PC-9 (cell line): ENCODE measurements at places on chromosomes 6 and 20. TPM values are rescaled to one million over a fixed set of nuclear protein-coding genes. Genes with fewer than 3 reads are reported as not detected.
A peak's percentile ranks its signal among the peaks of the same experiment; 100 is the strongest.

GRCh38 chr6:125363824-125364165 lies 62.0 kb upstream of the HDDC2 start:
- no peak for DNase-seq

DNA sequence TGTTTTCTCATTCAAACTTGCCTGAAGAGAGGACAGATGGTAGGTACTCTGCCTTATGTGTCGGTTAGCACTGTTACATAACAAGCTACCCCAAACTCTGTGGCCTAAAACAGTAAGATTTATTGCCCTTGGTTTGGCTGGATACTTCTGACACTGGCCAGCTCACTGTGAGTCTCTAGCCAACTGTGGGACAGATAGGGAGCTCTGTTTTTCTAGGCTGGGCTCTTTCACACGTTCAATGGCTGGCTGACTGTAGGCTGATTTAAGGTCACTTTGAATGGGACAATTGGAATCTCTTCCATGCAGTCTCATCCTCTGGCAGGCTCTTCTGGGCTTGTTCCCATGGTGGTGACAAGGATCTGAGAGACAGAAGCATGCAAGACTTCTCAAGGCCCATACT lies 39.4 kb upstream of the JAG1 start:
- DNase-seq, result no peak

DNA sequence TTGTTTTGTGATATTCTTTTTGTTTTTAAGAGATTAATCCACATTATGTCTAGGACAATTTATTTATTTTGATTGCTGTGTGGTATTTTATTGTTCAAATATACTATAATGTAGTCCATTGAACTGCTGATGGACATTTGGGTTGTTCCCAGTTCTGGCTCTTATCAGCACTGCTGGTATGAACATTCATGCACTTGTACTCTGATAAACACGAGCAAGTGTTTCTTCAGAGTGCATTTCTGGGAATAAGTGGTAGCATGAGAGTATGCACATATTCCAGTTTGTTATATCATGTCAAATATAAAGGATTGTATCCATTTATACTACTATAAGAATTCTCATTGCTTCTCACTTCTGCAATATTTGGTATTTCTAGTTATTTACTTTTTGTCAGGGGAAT lies 7.1 kb downstream of the CALHM6 start:
- no peak for DNase-seq

DNA sequence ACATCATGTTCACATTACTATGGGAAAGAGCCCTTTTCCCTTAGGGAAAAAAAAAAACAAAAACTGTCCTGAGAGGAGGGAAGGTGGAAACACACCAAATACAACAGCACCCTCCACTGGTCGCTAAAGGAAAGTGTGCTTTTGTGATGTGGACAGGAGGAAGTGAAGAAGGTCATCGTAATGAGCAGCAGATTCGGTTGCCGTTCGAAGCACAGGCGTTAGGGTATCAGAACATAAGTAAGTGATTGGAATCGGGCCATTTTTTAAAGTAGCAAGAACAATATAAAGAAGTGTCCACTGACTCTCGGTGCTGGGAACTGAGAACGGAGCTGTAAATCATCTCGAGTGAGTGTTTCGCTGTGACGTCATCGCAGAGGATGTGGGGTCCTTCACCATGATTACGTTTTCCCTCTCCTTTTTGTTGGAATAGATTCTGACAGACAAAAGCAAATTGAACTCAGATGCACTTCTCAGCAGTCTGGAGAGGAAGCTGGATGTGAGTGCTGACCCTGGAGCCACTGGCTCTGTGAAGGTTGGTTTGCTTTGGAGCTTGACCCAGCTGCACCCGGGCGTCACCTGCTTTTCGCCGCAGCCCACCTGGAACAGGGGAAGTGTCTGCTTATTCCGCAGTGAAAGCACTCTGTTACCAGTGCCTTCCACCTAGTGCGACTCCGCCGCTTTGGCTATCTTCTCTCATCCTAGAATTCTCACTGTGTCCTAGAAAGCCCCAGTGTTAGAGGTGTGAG lies 203.6 kb upstream of the GMDS start:
- peak; percentile 59 for DNase-seq

- DNase-seq, result no peak
These were observed 239.8 kb downstream of the CDC5L start for GRCh38 chr6:44627091-44627882.

DNA sequence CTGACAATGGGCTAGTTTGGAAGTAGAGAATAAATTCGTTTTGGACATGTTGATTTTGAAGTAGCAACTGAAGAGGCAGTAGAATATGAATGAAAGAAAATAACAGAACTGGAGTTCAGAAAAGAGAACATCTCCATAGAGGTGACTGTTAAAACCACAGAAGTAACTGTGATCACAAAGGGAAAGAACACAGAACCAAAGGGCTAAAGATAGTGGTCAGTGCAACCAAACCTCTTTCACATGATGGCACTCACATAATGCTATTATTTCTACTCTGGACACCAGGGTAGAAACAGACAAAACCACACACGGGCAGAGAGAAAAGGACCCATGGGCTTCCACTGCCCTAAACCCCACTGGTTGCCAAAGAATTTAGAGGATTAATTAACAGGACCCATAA lies 58.5 kb downstream of the CDK19 start:
- DNase-seq, result no peak

GRCh38 chr6:166097914-166098522 lies 69.6 kb downstream of the TBXT start:
- no peak for DNase-seq

GRCh38 chr20:54207053-54207742 lies 689 bp upstream of the PFDN4 start:
- DNase-seq, result no peak

DNA sequence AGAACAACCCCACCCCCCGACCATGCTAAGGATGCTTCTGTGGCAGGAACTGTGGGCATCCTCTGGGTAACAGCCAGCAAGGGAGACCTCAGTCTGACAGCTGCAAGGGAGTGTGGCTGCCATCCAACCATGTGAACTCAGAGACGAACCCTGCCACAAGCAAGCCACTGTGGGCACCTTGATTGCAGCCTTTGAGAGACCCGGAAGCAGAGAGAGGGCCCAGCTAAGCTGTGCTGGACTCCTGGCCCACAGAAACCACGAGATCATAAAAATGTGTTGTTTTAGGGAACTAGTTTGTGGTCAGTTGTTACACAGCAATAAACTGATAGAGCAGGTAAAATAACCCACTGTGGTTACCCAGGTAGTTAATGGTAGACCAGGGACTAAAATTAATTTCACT lies 414.6 kb downstream of the CDH26 start:
- no peak for DNase-seq

- no peak for DNase-seq
These were observed 58.4 kb upstream of the ARMH2 start for GRCh38 chr6:24856901-24857670.

DNA sequence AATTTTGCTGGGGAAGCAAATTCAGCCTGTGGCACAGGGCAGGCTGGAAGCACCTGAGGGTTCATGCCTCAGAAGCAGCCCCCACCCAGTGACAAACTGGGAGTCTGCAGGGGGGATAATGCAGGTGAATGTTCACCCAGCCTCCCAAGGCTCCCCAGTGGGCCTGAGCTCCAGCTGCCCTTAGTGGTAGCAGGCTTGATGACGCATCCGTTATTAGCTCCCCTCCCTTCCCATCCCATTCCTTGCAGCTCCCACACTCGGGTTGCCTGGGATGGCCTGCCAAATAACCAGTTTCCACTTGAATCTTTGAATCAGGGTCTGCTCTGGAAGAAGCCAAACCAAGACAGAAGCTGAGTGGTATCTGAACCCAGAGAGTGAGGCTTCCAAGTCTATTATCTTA lies 15.8 kb downstream of the KCNK15 start:
- no peak for DNase-seq

GRCh38 chr6:68697394-68697793 lies 62.3 kb downstream of the ADGRB3 start:
- DNase-seq, result no peak

- DNase-seq, result peak; percentile 87
These were observed 15.7 kb downstream of the HMGN4 start for GRCh38 chr6:26553635-26554446.

DNA sequence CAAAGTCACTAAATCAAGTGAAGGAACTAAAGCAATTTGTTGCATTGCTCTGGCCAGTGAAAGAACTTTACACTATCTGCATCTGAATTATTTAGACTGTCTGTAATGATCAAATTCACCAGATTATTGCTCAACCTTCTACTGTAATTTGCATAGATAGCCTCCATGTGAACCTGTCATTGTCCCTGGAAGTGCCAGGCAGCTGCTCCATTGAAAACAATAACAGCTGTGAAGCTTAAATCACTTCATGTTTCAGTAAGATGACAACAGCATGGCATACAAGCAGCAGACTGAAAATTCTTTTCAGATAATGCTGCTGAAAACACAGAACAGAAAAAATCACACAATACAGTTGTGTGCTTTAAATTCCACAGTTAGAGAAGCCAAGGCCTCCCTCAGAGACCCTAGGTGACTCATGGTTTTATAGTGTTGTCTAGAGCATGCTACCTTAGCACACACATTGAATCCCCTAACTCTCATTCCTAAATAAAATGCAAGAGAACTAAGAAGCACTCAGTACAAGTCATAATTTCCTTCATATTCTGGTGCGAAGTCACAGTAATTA lies 248.9 kb downstream of the TPBG start:
- DNase-seq, result no peak

DNA sequence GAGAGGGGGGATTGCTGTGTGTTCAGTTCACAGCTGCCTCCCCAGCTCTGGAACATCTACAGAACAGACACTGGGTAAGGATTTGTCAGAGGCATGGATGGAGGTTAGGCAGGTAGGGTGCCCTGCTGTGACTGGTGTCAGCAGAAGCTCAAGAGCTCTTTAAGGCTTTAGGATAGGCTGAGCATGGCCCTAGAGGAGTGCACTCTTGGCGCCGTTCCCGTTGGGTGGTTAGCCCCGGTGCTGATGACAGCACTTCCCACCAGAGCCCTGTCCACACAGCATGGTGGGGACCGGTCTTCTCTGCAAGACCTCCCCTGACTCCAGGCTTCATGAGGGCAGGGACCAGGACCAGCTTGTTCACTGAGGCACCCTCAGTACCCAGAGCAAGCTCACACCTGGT lies 262.0 kb downstream of the BMP7 start:
- DNase-seq, result no peak

DNA sequence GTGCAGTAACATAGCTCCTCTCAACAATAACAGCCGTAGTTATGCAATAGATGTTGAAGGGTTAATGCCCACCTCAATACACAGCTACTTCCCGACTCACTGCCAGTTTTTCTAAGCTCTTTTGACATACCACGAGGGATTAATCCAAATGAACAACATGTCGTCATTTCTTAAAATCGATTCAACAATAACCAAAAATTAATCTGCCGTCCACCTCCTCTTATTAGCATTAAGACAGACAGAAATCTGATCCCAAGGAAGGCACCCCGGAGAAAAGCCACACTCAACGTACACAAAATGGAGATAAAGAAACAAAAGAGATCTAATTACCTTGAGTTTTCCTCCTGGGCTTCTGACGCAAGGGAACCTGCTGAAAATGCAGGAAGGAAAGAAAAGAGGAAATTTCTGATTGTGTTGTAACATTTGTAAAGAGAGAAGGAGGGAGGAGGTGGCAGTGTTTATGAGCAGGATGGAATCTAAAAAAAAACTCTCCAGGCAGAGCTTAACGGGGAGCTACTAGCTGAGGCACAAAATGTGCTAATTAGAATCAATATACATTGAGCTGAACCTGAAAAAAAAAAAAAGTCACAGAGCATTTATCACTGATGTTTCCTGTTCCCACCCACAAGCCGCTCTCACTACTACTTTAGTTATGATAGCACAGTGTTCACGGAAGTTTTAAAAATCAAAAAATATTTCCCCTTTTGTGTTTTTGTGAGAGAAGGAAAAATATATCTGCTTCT lies 109.3 kb downstream of the IPCEF1 start:
- no peak for DNase-seq

GRCh38 chr6:167210375-167211294 lies 52.9 kb upstream of the GPR31 start:
- no peak for DNase-seq

DNA sequence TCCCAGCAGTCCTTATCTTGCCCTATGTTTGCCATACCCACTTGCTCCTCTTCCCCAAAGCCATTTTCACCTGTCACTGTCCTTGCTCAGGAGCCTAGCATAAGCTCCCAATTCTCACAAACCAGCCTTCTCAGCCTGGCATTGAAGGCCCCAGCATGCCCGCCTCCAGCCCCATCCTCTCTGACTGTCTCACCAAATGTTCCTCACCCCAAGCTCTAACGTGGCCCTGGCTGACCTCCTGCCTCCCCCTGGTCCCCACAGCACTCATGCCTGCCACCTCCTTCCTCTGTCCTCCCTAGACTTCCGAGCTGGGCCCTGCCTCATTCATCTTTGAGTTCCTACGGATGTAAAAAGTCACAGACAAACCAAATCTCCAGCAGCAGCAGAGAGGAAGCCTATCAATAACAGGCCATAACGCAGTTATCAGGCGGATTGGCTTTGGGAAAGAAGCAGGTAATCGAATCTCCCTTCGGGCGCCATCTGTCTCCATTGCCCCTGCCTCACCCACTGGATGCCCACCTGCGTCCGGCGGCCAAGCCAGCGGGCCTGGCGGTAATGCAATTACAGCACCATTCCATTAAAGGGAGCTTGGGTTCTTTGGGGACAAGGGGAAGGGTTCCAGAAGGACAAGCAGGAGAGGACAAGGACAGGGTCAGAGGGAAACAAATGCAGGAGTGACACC lies 104.4 kb downstream of the MRPL14 start:
- no peak for DNase-seq

GRCh38 chr20:3934624-3935023 lies 45.4 kb downstream of the PANK2 start:
- no peak for DNase-seq

- no peak for DNase-seq
These were observed 20.1 kb downstream of the IGF2R start for GRCh38 chr6:159988983-159989454.

The RHAG gene
- total RNA-seq, result not detected in 2 replicates

The SLC35D3 gene
- not detected in 2 replicates for total RNA-seq

The SERPINB6 gene
- 169 and 187 TPM in 2 replicates for total RNA-seq

The HSPA12B gene
- not detected in 2 replicates for total RNA-seq

The POU5F1 gene
- 1.1 and 1.4 TPM in 2 replicates for total RNA-seq

The CYP21A2 gene
- total RNA-seq, result 0.33 TPM in 1 of 2 replicates, not detected in the other

The PDYN gene
- total RNA-seq, result not detected in 2 replicates

The HDGFL1 gene
- not detected in 2 replicates for total RNA-seq

The LSM14B gene
- 61.5 and 67.2 TPM in 2 replicates for total RNA-seq

The BFSP1 gene
- total RNA-seq, result 10.4 and 13.8 TPM in 2 replicates

The RFX6 gene
- total RNA-seq, result not detected in 2 replicates

The CALHM4 gene
- total RNA-seq, result not detected in 2 replicates
